Stimulated activated CD4-positive, alpha-beta T cell treated with anti-CD3 and anti-CD28 coated beads, Interleukin-12 subunit alpha, Interleukin-12 subunit beta, amount 100 ng/mL, for 24 hours (primary cell): ENCODE measurements at places on chromosomes 2 and 18.

DNA sequence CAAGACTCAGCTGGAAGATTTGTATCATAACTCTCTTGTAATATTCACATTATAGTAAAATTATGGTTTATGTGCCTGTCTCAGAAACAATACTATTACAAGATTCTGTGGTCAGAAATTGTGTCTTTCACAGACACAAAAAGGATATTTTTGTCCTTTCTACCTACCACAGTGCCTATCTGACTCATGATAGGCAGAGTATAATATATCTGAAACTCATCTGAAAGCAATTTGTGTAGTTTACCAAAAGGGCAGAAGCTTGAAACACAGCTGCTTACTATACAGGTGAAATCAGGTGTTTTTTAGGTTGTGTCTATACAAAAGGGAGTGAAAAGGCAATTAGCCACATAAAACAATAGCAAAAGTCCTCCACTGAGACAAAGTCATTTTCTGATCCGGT, 10.9 kb downstream of the TMEM200C start:
- DNase-seq = no peak

GRCh38 chr2:218006741-218007140, 3.9 kb upstream of the TNS1 start:
- DNase-seq = no peak

- no peak for DNase-seq
These were observed 20.7 kb upstream of the SULT1C2 start for GRCh38 chr2:108268001-108268400.

DNA sequence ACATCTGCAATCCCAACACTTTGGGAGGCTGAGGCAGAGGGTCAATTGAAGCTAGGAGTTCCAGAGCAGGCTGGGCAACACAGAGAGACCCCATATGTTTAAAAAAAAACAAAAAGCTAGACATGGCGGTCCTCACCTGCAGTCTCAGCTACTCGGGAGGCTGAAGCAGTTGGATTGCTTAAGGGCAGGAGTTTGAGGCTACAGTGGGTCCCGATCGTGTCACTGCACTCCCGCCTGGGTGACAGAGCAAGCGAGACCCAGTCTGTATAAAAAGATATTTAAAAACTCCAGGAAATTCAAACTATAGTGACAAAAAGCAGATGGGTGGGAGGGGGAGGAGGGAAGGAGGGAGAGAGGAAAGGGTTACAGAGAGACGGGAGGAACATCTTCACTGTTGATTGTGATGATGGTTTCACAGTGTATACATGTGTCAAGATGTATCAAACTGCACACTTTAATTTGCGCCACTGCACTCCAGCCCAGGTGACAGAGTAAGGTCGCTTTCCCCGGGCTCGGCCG, 942 bp upstream of the ZNF236 start:
- no peak for DNase-seq

DNA sequence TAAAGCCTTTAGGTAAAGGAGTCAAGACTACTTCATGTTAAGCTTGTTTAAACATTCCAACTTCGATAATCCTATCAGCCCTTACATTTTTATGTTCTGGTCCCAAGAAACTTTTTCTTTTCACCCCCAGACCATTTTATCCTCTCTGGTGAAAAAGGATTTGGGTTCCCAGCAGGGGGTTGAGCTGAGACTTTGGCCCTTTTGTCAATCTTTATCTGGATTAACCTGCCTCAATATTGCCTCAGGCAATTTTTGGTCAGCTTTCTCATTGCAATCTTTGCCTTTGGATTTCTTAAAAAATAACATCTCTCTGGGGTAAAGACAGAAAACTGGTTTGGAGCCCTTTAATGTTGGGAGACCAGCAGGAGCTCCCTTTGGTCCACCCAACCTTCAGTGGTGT, 33.9 kb upstream of the CSRNP3 start:
- DNase-seq = no peak

- DNase-seq = no peak
These were observed 7.5 kb upstream of the SP3 start for GRCh38 chr2:173972636-173973035.

DNA sequence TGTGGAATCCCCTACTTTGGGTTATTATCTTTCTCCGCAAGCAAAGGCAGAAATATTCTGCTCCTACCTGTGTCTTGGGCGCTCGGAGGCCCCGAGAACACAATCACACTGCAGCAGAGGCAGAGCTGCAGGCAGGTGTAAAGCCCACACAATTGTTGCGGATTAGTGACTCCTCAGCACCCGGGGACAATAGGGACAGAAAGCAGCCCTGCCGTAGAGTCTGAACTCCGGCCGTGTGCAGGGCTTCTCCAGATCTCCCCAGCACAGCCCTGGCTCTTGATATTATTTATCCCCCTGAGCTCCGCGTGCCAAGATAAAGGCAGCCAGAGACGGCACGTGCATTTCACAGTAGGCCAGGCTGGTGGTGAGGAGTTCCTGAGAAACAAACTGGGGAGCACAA, 229.2 kb downstream of the EN1 start:
- no peak for DNase-seq
